ENCODE measurements at places on chromosomes 4 and X.

DNA sequence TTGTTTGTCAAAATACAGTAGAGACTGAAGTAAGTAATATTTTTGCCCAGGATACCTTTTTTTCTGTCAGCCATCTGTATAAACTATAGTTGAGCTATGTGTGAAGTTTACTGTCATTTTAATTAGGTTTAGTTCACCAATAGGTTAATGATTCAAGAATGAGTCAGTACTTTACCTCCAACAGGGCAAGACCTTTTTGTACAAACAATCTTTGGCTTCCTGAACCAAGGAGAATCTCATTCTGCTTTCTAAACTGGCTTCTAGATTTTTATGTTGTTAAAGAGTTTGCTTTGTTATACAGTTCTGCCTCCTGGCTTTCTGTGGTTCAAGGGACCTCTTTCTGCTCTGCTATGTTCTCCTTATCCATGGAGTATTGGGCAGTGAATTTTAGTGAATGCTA lies 412.0 kb upstream of the NR3C2 start:
- no peak for DNase-seq

- peak; percentile 3 for DNase-seq
Observed at GRCh38 chr4:8665406-8666360, 73.1 kb downstream of the CPZ start.

GRCh38 chrX:50705042-50705441 lies 109.0 kb downstream of the SHROOM4 start:
- no peak for DNase-seq

GRCh38 chrX:144601010-144601409 lies 646.3 kb upstream of the SPANXN1 start:
- no peak for DNase-seq

DNA sequence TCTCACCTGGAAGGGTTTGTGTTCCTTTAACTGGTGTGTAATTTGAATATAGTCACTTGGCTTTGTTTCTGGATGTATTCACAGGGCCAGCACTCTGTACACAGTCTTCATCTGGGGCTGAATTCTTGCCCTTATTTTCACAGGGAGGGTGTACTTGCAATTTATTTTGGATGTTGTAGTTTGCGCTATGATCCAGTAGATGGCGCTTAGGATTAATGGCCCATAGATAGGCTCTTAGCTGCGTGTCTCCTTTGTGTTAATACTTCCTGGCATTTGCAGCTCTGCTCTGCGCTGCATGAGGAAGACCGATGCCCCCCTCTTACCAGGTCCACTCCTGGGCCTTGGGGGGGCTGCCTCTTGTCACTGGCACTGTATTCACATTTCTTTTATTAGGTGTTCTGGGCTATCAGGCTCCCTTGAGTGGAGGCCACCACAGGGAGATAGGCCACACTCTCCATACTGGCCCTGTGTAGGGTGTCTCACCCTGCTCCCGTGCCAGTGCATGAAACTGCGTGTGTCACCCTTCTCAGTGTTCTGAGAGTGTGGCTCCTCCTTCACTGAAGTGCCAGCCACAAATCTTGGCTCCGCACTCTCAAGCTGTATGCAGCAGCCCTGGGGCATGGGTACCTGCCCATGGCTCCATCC lies 562.2 kb downstream of the ZIC3 start:
- DNase-seq: no peak

GRCh38 chr4:141275834-141276233 lies 55.1 kb downstream of the ZNF330 start:
- peak; percentile 75 for DNase-seq

GRCh38 chr4:103076747-103077347 lies at the start of gene SLC9B2:
Gene SLC9B2, minus strand, starts transcription at chr4:103076761. Its CDS starts 9,211 bp downstream, at chr4:103067550.
- DNase-seq: peak; percentile 11

Data from HS-5 (cell line).